ENCODE measurements at places on chromosomes 1 and 21.

GRCh38 chr1:199909137-199909536 lies 118.4 kb upstream of the NR5A2 start:
- no peak for DNase-seq

GRCh38 chr1:150015651-150016131 lies 5.2 kb upstream of the OTUD7B start:
- no peak for DNase-seq

GRCh38 chr1:55699228-55699627 lies 484.1 kb upstream of the USP24 start:
- DNase-seq: no peak

- DNase-seq: no peak
Observed at GRCh38 chr1:110677526-110677925, 2.8 kb upstream of the KCNA3 start.

- DNase-seq: no peak
Observed at GRCh38 chr1:53207726-53208125, 11.1 kb downstream of the CPT2 start.

DNA sequence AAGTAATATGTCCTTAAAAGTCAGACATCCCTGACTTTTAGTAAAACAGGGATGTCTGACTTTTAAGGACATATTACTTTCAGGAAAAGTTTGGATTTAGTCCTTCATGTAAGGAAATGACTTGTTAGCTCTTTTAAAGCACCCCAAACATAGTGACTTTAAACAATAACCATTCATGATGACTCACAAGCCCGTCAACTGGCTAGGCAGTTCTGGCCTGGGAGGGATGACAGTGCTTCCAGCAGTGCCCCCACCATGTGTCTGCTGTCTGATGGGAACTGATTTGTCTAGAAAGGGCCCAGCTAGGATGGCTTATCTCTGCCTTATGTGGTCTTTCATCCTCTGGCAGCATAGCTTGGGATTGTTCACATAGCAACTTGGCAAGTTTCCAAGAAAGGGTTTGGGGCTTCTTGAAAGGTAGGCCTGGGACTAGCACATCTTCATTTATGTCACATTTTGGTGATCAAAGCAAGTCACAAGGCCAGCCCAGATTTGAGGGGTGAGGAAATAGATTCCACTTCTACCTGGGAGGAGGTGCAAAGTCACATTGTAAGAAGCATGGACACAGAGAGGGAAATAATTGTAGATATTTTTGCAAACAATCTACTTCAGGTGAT lies 143.5 kb downstream of the C1orf94 start:
- DNase-seq: no peak

- DNase-seq: no peak
Observed at GRCh38 chr1:46466477-46467182, 23.0 kb upstream of the DMBX1 start.

GRCh38 chr1:64597113-64597512 lies 127.2 kb downstream of the CACHD1 start:
- no peak for DNase-seq

- DNase-seq: no peak
Observed at GRCh38 chr1:7557301-7557891, 213.7 kb upstream of the VAMP3 start.

DNA sequence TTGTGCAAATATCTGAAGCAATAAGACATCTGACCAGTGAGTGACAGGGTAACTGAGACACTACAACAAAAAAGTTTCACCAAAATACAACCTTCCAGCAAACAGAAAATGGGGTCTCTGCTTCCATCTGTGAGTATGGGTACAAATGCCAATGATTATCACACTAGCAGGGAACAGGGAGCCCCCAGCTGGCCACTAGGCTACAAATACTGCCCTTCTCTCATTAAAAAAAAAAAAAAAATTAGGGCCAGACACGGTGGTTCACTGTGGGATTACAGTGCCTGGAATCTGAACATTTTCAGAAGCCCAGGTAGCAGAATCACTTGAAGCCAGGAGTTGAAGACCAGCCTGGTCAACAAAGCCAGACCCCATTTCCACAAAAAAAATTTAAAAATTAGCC lies 48.4 kb upstream of the EDARADD start:
- DNase-seq: no peak

DNA sequence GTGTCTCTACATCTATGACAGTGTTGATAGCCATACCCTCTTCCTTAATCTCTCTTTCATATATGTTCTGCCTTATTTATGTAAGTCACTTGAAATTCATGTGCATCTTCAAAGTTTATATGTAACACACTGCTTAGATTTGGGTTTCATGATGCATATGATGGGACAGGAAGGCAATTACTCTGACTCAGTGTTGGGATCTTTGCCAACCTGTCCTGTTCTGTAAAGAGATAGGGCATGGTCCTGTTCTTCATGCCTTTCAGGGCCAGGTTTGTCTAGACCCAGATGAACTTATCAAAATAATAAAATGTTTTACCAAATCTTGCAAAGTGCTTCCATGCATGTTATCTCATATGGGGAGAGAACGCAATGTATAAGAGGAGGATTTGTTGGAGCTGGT lies 69.5 kb downstream of the TMPRSS15 start:
- no peak for DNase-seq

GRCh38 chr1:111778541-111779051 lies 22.9 kb downstream of the DDX20 start:
- no peak for DNase-seq

- no peak for DNase-seq
Observed at GRCh38 chr1:107405236-107405635, 264.4 kb downstream of the NTNG1 start.

DNA sequence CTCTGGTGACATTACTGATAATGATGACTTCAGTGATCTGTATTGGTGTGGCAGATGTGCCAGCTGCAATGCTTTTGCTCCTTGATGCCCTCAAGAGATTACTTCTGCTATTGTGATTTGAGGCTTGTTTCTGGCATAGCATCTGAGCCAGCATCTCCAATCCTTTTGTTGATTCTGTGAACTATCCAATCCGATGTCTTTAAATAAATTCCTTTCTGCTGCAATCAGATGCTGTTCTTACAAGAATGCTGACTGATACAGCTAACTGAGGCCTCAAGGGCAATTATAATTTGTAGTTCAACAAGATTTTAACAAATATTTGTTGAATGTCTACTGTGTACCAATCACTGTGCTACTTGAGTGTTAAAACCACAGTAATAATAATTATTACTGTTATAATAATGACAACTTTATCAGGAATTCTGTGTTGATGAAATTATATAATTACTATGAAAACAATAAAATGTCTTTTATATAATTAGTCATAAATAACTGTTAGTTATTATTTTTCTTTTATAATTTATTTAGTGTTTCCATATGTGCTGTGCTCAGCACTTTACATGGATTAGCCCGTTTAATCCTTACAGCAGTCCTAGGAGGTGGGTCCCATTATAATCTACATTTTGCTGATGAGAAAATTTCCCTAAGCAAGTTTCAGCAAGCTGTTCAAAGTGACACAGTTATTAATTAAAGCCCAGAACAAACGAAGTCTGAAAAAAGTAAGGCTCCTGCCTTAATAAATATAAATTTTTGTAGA lies 308.2 kb downstream of the BRINP3 start:
- no peak for DNase-seq

DNA sequence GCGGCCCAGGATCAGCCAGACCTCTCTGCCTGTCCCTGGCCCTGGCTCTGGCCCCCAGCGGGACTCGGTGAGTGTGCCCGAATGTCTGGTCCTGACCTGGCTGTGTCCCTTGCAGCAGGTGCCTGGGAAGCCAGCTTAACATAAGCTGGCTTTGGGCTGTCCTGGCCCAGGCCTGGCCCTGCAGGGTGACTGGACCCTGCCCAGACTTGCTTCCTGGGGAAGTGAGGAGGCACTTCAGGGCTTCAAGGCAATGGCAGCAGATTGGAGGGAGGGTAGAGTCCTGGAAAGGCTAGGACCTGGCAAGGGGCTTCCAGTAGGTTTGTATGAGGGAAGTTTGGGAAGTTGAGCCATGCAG lies 16.4 kb downstream of the RPS6KA1 start:
- DNase-seq: no peak

DNA sequence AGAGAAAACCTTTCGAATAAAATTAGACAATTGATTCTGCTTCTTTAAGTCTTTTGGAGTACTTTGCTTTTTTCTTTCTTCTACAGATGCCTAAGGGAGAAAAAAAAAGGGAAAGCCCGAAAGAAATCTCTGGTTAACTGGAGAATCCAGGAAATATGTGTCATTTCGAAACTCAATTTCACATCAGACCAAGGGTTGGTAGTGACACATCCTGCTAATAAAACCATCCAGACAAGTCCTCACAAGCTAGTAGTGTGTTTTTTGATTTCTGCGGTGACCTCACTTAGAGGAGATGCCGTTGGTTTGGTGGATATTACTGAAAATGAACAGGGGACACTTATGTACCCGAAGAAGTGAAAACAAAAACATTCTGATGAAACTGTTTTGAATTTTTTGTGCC lies 726.5 kb upstream of the ADAMTS5 start:
- DNase-seq: no peak

DNA sequence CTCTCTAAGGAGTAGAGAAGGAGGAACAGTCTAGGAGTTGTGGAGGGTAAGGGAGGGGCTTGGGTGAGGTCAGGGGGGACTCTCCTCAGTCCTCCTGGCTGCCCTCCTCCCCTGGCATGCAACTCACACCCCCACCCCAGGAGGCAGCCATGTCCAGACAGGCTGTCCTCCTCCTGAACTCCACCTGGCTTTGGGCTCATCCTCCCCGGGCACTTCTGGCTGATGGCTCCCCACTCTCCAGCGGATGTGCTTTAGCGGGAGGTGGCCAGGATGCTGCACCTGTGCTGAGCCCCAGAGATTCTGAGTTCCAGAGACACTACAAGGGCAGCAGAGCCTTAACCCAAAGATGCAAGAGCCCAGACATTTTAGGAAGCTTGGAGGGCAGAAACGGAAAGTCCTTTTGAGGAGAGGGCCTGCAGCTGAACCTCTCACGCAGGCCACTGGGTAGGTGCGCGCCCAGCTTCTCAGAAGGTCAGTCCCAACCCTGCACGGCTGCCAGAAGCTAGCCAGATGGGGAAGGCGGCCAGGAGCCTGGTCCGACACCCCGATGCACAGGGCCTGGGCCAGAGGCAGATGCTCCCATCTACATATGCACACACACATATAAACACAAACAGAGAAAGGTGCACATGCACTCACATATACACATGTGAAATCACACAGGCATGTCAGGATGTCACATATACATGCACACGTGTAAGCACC lies 83.4 kb downstream of the PDE9A start:
- no peak for DNase-seq

- no peak for DNase-seq
Observed at GRCh38 chr1:171898941-171899340, 57.6 kb downstream of the DNM3 start.

DNA sequence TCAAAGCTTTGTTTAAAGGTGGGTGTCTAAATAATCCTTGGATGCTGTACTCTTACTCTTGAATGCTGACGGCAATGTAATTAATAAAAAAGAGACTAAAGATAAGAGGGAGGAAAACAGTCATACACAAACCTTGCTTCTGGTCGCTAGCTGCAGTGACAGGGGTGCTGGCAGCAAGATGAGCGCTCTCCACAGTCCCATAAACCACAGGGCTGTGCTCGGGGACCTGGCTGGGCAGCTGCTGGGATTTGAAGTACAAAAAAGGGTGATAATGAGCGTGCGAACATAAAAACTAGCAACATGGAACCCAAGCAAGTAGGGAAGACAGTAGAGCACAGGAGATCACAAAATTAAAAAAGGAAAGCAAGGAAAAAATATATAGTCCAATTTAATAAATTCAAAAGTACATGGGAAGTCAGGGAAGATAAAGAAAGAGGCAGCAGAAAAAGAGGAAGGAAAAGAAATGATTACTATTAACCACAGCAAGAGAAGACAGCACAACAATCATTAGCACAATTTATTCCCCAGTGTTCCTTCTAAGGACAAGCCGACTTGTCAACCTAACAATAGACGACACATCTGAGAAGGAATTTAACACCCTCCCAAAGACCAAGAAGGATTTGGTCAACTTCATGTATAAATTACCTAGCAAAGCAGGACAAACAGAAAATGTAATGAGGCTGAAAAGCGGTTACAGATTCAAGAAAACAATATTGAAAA lies 162.9 kb upstream of the HP1BP3 start:
- DNase-seq: no peak

DNA sequence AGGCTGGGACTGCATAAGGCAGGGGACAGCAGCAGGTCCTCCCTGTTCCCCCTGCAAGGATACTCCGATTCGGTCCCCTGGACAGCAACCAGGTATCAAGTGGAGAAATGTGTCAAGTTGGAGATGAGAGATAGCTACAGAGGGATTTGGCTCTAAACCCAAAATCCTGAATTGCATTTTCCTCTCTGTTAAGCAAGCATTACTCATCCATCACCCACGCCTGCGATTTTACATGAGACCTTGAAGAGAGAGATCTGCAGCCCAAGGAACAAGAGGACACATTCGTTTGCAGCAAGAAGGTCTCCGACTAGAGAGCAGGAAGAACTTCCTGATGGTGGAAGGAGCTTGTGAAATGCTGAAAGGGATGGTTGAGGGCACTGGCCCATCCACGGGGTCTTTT lies 21.9 kb downstream of the SYT2 start:
- DNase-seq: no peak

GRCh38 chr1:203660069-203660468 lies 33.4 kb downstream of the ATP2B4 start:
- no peak for DNase-seq

- DNase-seq: no peak
Observed at GRCh38 chr1:30250338-30250983, 472.9 kb downstream of the MATN1 start.

DNA sequence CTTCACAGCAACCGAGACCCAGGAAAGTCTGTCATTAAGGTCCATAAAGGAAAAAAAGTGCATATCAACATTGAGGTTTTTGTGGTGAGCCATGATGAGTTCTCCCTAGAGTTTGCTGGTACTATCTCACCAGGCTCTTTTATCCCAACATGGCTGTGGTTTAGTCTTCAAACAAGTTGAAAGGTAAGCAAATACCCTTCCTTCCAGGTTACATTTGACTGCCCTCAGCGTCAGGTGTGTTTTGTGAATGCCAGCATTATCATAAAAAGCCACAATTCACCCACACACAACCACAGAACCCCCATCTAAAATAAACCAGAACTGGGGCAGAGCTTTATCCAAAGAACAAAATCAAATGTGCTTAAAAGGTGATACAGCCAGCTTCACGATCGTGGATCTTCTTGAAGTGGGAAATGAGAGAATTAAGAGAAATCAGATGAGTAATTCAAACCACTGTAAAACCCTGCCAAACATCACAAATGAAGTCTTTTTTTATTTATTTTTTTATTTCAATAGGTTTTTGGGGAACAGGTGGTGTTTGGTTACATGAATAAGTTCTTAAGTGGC lies 64.7 kb downstream of the SETD4 start:
- DNase-seq: no peak

GRCh38 chr1:152003846-152004442 lies 10.3 kb upstream of the S100A10 start:
- no peak for DNase-seq
